ENCODE measurements at places on chromosomes 6 and 20.

DNA sequence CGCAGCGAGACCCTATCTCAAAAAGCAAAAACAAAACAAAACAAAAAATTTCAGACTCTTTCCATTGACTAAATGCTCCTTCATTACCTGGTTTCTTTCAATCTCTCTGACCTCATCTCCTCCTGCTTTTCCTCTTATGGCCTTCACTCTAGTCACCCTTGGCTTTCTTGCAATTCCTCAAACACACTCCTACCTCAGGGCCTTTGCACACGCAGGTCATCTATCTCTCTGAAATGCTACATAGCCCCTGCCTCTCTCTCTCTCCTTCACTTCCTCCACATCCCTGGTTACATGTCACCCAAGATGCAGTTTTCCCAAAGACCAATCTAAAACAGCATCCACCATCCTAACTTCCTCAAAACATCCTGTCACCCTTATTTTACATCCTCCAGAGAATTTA is 96.8 kb downstream of the PREX1 start:
- no peak overlapping the region for H3K4me3 ChIP-seq
- no peaks in the 10 kb centered on the region for H3K36me3 ChIP-seq
- no peaks in the 10 kb centered on the region for H3K27me3 ChIP-seq

- no peak overlapping the region for H3K4me3 ChIP-seq
- no peak overlapping the region for H3K27ac ChIP-seq
- no peaks in the 10 kb centered on the region for H3K36me3 ChIP-seq
- DNase-seq, result no peak
These were observed 42.4 kb upstream of the ECHDC1 start for GRCh38 chr6:127385668-127386430.

DNA sequence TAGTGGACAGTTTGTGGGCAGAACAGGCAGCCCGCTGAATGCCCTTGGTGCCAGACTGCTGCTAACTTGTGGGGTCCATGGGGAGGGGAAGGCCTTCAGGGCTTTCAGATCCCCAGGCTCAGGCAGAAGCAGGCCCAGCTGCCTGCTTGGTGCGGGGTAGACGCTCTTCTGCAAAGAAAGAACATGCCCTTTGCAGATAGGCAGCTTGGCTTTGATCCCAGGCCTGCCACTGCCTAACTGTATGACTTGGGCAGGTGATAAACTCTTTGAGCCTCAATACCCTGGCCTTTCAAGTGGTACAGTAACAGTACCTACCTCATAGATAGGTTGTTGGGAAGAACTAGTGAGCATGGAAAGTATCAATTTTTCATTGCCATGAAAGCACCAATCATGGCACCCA is 28.4 kb downstream of the CHMP4B start:
- no peaks in the 10 kb centered on the region for H3K36me3 ChIP-seq
- H3K4me1 ChIP-seq, result peaks cover 2% of the 10 kb centered on the region
- H3K4me3 ChIP-seq, result no peak overlapping the region
- no peak overlapping the region for H3K27ac ChIP-seq

GRCh38 chr6:92069781-92070180 is 1349.6 kb downstream of the EPHA7 start:
- DNase-seq, result no peak
- no peaks in the 10 kb centered on the region for H3K4me1 ChIP-seq
- no peak overlapping the region for H3K4me3 ChIP-seq
- no peaks in the 10 kb centered on the region for H3K36me3 ChIP-seq

DNA sequence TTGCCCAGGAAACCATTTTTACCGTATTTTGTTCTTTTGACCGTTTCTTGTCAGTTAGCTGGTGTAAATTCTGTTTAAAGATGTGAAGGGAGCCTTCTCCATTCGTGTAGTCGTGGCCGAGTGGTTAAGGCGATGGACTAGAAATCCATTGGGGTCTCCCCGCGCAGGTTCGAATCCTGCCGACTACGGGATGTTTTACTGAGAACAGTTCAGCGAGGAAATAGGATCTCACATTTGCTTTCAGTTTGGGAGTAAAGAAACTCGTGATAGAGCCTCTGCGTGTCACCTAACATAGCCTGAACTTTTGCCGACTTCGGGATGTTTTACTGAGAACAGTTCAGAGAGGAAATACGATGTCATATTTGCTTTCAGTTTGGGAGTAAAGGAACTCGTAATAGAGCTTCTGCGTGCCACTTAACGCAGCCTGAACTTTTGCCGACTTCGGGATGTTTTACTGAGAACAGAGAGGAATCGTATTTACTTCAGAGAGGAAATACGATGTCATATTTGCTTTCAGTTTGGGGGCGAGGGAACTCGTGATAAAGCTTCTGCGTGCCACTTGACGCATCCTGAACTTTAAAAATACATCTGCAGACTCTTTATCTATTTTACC is 5.9 kb upstream of the ZNF184 start:
- H3K4me1 ChIP-seq, result no peaks in the 10 kb centered on the region
- H3K27ac ChIP-seq, result no peak overlapping the region
- DNase-seq, result no peak
- H3K27me3 ChIP-seq, result no peaks in the 10 kb centered on the region

DNA sequence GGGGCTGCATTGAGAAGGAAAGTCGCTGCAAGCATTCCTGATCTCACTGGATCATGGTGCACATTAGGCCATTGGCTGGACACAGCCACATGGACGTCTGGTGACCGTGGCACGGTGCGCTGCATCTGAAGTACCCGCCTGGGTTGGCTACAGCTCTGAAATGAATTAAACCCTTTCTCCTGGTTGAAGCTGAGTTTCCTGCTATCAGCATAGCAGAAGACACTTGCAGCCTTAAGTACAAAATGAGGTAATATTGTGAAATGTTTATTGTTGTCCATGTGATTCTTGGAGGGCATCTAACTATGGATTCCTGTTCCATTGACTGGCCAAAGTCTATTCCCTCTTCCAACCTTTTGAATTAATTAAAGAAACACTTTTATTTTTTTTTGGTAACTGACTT is 89.8 kb upstream of the ADTRP start:
- no peak for DNase-seq
- no peak overlapping the region for H3K27ac ChIP-seq
- H3K4me1 ChIP-seq, result no peaks in the 10 kb centered on the region
- H3K27me3 ChIP-seq, result no peaks in the 10 kb centered on the region
- H3K4me3 ChIP-seq, result no peak overlapping the region

DNA sequence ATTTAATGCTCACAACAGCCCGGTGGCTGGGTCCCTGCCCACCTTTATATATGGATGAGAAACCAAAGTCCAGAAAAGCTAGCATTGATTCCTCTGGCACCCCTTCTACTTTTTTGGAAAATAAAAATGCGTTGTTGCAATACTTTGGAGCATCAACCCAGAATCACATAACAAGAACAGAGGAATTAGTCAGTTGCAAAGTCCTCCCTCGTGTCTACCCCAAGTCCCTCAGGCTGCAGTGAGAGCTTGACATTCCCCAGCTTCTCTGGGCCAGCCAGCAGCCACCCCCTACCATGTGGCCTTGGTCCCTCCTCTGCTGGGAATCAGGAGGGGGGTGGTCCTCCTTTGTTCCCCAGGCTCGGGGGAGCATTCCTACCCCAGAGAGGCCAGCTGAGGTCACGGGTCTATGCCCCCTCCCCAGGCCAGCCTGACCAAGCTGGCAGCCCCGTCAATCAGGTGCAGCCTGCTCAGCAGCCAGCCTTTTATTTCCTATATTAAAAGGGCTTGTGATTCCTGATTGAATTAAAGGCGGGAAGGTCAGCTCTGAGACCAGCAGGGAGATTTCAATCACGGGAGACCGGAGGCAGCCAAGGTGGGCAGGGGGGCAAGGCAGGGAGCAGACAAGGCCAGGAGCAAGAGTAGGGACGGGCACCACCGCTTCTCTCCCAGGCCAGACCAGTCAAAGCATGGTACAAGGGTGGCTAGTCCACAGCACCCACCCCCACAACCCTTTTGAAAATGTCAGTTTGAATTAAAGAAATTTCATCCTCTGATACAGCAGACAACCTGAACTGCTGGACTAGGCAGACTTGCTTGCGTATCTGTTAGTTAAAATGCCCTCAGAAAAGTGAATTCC is 158.9 kb downstream of the MRPL14 start:
- no peaks in the 10 kb centered on the region for H3K27me3 ChIP-seq
- no peaks in the 10 kb centered on the region for H3K36me3 ChIP-seq
- no peak for DNase-seq
- H3K4me1 ChIP-seq, result peaks cover 6% of the 10 kb centered on the region
- no peak overlapping the region for H3K27ac ChIP-seq
- no peak overlapping the region for H3K4me3 ChIP-seq

- DNase-seq, result no peak
- no peaks in the 10 kb centered on the region for H3K4me1 ChIP-seq
- H3K27ac ChIP-seq, result no peak overlapping the region
- H3K4me3 ChIP-seq, result no peak overlapping the region
- no peaks in the 10 kb centered on the region for H3K36me3 ChIP-seq
These were observed 155.0 kb downstream of the GRM1 start for GRCh38 chr6:146183831-146184230.

DNA sequence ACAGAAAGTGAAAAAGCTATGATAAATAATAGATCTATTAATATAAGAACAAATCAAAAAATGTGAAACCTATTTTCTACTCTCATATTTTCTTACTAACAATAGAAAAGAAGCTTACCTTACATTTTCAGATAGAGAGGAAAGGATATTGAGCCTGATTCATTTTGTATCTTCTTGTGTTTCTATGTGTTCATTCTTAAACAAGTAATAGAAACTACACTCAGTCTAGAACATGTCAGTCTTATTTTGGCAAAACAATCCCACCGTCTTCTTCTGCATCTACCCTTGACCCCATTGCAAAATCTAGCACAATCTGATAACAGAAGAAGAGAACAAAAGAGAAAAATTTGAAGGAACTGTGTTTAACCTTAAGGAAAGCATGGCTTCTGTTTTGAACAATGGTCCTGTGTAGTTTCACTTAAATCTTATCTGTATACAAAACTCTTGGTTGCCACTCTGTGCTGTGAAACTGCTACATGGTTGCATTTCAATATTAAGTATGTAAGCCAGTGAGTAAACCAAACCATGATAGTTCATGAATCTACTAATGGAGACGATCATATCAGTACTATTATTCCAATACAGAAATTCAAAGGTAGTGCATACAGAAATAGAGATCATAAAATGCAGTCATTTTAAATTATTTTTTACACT is 69.5 kb upstream of the LGSN start:
- H3K4me1 ChIP-seq, result no peaks in the 10 kb centered on the region
- no peaks in the 10 kb centered on the region for H3K36me3 ChIP-seq
- no peaks in the 10 kb centered on the region for H3K27me3 ChIP-seq
- H3K4me3 ChIP-seq, result no peak overlapping the region
- no peak for DNase-seq

GRCh38 chr6:156599978-156600590 is 177.1 kb upstream of the ARID1B start:
- H3K36me3 ChIP-seq, result no peaks in the 10 kb centered on the region
- no peaks in the 10 kb centered on the region for H3K27me3 ChIP-seq
- no peak overlapping the region for H3K27ac ChIP-seq
- DNase-seq, result no peak

DNA sequence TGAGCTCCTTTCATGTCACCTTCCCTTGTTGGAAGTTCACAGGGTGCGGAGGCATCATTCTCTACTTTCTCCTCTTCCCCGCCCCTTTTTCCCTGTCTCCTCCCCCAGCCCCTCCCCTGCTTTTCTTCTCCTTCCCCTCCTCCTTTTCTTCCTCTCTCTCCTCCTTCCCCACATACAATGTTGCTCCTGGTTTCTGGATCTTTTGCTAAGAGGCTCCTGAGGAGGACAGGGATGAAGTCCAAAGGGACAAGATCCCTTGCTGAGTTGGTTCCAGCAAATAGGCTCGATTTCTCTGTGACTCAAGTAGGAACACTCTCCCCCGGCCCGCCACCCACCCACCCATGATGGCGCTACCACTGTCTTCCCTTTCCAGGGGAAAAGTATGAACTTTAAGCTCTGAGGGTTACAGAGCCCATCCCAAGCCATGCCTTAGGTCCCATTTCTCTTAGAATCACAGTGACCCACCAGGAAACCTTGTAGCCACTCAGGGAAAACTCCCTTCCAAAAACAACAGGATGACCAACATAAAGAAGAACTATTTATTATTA is 852 bp upstream of the TFEB start:
- no peaks in the 10 kb centered on the region for H3K27me3 ChIP-seq
- H3K36me3 ChIP-seq, result no peaks in the 10 kb centered on the region
- DNase-seq, result no peak
- no peak overlapping the region for H3K4me3 ChIP-seq
- H3K27ac ChIP-seq, result no peak overlapping the region

DNA sequence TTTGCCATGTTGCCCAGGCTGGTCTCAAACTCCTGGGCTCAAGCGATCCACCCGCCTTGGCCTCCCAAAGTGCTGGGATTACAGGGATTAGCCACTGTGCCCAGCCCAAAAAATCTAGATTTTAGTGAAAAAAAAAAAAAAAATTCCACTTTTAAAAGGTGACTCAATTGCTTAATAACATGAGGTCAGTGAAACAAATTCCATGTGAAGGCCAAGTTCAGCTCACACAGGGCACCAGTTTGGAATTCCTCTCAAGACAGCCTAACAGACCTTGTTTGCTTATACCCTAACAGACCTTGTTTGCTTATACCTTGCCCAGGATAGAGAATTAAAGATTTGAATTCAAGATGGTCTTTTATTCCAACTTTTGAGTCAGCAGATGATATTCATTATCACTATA is 5.1 kb downstream of the RRBP1 start:
- no peak overlapping the region for H3K27ac ChIP-seq
- peaks cover 7% of the 10 kb centered on the region for H3K4me1 ChIP-seq
- H3K36me3 ChIP-seq, result peaks cover 2% of the 10 kb centered on the region
- DNase-seq, result no peak
- H3K27me3 ChIP-seq, result no peaks in the 10 kb centered on the region
